M059J (cell line): ENCODE measurements at places on chromosomes 13 and 19. TPM values are rescaled to one million over a fixed set of nuclear protein-coding genes. Genes with fewer than 3 reads are reported as not detected.

CACNG7 gene
- not detected in 2 replicates for total RNA-seq

ZNF229 gene
- 7.7 and 13.2 TPM in 2 replicates for total RNA-seq

KLF1 gene
- not detected in 2 replicates for total RNA-seq

TSSK6 gene
- 0.07 and 2.1 TPM in 2 replicates for total RNA-seq

GRIN3B gene
- not detected in 2 replicates for total RNA-seq

BEST2 gene
- total RNA-seq = not detected in 2 replicates

C19orf67 gene
- not detected in 2 replicates for total RNA-seq

KIR2DL4 gene
- total RNA-seq = not detected in 2 replicates

- DNase-seq = peak; percentile 67
These were observed 12.2 kb upstream of the UBE2L5 start for GRCh38 chr13:30409886-30410704.

DNA sequence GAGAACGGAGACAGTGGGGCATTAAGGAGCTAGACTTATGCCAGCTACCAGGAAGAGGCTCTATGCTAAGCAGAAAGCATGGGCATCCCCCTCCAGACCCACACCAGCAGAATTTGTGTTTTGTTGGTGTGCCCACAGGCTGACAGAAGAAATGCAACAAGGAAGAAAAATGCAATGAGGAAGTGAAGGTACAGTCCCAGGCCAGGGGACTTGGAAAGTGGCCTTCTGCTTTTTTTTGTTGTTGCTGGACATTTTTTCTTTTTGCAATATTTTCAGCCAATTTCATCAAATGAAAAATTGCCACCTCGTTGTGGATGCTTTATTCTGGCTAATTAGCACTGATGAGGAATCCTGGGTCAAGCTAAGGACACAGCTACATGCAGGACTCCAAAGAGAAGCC lies 167.7 kb downstream of the TSHZ3 start:
- DNase-seq = no peak

GRCh38 chr19:3184847-3185460 lies 776 bp upstream of the NCLN start:
- DNase-seq = peak; percentile 79

DNA sequence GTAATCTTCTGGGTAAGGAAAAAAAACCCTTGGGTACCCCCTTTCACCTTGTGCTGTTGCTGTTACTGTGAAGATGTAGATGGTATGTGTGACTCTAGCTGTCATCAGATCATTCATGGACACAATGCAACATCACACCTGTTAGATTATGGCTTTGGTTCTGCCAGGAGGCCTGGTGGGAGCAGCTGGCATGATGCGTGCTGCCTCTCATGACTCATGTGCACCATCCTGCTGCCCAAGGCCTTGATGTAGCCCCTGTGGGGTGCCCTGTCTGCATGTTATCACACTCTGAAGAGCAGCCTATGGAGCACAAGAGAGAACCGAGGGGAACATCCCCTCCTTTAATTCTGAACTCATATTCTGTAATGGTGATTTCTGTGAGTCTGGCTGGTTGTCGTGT lies 57.7 kb upstream of the TEX29 start:
- no peak for DNase-seq

DNA sequence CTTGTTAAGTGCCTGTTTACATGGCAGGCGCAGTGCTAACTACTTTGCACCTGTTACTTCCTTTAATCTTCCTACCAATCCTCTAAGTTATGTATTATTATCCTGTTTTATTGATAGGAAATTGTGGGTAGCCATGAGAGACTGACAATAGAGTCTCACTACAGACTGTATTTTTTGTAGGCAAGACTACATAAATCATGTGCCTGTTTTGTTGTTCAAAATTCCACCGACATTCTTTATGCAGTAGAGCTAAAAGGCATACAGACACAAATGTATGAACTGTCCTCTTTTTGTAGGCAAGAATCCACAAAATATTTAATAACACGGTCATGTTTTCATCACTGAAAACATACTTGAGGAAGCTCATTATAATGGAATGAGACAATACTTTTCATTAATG lies 205.5 kb downstream of the NALCN start:
- no peak for DNase-seq

DNA sequence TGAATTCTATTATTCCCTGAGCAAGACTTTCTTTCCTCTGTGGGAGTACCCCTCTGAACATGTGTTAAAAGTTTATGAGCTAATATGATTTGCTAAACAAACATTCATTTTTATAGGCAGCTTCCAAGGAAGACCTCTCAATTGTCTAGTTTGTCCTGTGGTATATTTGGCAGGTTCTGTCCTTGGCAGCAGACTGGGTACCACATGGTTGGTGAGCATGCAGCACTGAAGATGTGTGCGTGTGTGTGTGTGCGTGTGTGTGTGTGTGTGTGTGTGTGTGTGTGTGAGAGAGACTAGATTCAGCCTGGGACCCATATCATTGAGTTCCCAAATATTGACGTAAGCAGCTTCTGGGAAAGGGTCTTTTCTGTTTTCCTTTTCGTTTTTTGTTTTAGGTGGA lies 24.0 kb downstream of the FGF9 start:
- DNase-seq = no peak

DNA sequence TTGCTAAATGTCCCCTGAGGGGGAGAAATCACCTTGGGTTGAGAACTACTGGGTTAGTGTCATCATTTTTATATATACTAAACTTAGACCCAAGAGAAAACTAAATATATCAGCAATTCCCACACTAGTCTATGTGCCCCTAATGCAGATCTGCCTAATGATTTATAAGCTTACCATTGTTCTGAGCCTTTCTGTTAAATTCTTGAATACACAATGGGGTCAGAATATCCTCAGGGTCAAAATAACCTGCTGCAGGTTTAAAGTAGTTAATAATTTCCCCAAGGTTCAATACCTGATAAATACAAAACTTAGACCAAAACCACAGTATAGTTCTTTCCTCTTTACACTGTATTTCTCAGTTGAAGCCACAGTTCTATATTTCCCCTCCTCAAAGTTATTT lies 4.6 kb downstream of the VWA8 start:
- no peak for DNase-seq

DNA sequence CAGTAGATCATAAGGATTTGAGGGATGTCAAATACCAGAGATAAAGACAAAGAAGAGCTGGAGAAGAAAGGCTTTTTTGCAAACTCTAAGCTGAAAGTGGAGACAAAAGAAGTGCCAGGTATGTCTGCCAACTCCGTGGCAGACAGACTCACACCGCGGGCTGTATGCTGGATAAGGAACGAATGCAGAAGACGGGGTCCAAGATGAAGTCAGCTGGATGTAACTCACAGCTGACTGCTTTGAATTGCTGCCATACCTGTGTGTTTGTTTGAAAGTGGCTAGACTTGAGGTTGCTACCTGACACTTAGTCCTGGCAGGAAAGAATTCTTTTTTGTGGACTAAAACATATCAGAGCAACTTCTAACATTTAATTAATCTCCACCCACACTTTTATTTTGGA lies 398.8 kb downstream of the DLEU7 start:
- DNase-seq = peak; percentile 12

DNA sequence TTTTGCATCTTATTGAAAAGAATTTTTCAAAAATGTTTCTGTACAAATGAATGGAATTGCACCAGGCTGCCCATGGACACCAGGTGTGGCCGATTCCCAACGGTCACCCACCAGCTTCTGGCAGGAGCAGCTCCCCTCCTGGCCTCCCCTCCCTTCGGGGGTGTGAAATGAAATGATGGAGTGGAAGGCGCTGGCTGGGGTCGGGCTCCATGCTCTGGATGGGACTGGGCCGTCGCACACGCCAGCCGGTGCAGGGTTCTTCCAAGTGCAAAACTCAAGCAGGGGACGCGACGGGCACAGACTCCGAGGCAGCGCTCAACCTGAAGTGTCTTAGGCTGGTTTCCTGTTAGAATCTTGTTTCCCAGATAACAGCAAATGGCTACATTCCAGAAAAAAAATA lies 21.9 kb downstream of the C19orf44 start:
- DNase-seq = no peak

- no peak for DNase-seq
These were observed 39.2 kb downstream of the STK24 start for GRCh38 chr13:98537740-98538139.

DNA sequence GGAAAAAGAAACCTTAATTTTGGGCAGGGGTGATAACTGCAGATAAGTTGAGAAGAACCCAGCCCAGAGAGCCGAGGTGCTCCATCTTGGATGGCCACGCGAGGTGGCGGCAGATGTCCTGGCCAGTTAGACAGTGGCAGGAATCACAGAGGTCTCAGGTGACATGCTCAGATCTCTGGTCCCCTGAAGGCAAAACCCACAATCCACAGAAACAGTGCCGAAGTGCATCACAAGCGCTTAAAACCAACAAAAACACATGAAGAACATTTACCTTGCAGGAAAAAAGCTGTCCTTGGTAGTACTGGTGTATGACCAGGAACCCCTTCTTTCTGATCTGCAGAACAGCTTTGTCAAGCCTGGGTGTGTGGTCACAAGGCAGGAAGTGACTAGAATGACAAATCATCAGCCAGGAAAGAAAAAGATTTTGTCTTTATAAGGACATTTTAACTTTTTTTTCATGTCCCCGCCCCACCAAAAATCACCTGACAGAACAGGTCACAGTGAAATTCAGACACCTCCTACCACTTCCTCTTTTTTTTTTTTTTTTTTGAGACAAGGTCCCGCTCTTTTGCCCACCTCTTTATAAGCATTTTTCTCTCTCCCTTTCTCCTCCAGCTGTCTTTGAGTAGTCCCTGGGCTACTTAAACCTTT lies at the start of gene LCP1:
Gene LCP1 (minus strand): TSS at position 338 of the 651 bp plus-strand sequence. CDS start 22,515 bp downstream, outside the sequence.
- peak; percentile 65 for DNase-seq

GRCh38 chr19:50501186-50501567 lies 9.8 kb downstream of the JOSD2 start:
- DNase-seq = no peak

DNA sequence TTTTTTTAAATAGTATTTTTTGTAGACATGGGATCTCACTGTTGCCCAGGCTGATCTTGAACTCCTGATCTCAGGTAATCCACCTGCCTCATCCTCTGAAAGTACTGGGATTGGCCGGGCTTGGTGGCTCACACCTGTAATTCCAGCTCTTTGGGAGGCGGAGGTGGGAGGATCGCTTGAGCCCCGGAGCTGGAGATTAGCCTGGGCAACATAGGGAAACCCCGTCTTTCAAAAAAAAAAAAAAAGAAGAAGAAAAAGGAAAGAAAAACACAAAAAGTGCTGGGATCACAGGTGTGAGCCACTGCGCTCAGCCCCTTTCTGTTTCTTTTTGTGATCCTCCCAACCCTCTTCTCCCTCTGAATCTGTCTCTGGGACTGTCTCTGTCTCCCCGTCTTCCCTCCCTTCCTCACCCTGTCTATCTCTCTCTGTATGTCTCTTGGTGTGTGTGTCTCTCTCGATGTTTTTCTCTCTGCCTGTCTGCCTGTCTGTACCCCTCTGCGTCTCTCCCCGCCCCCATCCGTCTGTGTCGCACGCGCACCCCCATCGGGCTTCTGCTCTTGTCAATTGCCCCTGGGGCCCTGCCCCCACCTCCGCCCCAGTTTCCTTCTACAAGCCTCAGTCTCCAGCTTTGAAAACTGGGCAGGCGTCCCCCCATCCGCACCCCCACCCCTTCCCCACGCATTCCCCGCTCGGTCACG lies 540 bp upstream of the ZFP36 start:
- DNase-seq = no peak

GRCh38 chr13:98785405-98785804 lies 32.9 kb upstream of the SLC15A1 start:
- DNase-seq = no peak

DNA sequence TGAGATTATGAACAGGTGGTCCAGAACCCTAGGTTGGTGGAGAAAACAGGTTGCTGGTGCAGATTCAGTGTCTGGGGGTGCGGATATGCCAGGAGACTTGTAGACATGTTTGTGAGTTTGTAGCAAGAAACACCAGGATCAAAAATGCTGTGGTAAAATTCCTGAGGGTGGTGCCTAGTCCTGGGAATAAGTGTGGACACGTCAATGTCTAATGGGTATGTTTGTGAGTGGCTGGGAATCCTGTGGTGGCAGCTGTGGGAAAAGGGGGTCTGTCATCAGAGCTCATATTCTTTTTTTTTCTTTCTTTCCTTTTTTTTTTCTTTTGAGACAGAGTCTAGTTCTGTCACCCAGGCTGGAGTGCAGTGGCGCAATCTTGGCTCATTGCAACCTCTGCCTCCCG lies 7.2 kb downstream of the ZNF708 start:
- peak; percentile 30 for DNase-seq

DNA sequence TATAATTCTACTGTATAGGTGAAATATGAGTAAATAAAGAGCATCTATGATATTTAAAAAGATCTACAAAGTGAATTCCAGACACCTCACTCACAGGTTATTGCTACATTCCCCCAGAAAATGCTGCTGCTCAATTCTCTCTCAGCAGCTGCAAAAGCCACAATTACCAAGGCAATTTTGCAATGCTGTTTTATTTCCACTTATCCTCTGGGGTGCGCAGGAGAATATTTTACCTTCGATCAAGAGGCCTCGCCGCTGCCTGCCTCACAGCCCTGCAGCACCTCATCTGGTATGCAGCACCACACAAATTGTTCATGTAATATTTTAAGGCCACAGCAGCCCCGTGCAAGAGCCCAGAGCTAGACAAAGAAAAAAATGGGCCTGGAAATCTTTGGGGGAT lies 333.2 kb downstream of the DNAJC15 start:
- DNase-seq = no peak

DNA sequence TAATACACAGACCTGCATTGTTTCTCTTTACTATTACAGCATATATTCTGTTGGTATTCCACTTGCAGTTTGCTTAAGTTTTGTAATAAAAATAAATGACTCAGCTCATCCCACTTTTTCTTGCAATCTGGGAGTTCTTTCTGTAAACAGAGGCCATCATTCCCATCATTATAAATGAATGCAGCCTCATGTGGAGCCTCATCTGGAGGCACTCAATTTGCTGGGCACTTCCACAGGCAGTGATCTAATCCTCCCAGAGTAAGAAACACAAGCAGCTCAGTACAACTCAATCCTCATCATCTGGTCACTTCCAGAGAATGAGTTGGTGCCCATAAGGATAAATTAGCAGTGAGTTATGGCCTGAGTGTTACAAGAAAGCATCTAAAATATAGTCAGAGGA lies 2801.9 kb downstream of the PCDH9 start:
- peak; percentile 2 for DNase-seq

- no peak for DNase-seq
These were observed 34.9 kb upstream of the FLT1 start for GRCh38 chr13:28529836-28530235.

- DNase-seq = peak; percentile 96
These were observed 36.5 kb downstream of the OPA3 start for GRCh38 chr19:45547965-45548609.

DNA sequence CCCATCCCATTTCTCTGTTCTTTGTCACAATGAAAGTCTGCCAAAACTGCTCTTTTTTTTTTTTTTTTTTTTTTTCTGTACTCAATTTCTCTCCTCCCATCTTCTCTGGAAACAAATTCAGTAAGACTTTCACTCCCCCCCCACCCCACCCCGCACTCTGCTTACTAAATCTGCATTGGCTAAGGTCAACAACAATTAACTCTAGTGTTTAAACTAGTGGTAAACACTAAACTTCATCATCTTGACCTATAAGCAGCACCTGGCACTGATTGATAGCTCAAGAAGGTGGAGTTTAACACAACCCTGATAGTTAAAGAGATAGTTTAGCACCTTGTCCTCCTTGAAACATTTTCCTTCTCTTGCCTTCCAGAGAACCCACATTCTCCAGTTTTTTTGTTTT lies 14.1 kb upstream of the KLF12 start:
- DNase-seq = no peak

GRCh38 chr19:33796164-33796875 lies at the start of gene KCTD15:
KCTD15 (plus strand) TSS chr19:33796870; CDS start chr19:33800455, 3,585 bp downstream.
- peak; percentile 57 for DNase-seq
